ENCODE measurements at places on chromosomes 2 and 18. TPM values are rescaled to one million over a fixed set of nuclear protein-coding genes. Genes with fewer than 3 reads are reported as not detected.

CDK5R2 gene
- not detected for total RNA-seq

FIGN gene
- 5.8 TPM for total RNA-seq

DNA sequence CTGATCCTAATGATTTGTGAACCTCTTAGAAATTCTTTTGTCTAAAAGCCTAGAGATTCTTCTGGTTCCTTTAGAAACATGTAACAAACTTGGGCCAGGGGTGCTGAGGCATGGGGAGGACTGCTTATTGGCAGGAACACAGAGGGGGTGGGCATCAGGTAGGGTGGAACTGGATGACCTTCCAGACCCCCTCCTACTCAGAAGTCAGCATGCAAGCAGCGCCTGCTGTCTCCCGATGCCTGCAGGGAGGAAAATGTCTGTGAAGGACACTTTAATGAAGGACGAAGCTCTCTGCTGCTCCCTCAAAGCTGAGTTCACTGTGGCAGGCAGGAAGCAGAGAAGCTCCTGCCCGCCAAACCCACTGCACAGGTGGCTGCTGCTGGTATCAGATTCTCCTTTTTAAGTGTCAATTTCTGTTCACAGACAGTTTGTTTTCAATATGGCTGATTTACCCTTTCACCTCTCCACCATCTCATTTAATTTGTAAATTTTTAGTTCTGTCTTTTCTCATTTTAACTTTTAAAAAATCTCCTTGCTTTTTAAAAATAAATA is 19.4 kb downstream of the COA5 start:
- H3K4me1 ChIP-seq, result no peaks in the 10 kb centered on the region
- no peaks in the 10 kb centered on the region for H3K27me3 ChIP-seq
- peaks cover 61% of the 10 kb centered on the region for H3K36me3 ChIP-seq
- no peak overlapping the region for H3K27ac ChIP-seq
- H3K4me3 ChIP-seq, result no peak overlapping the region

- no peaks in the 10 kb centered on the region for H3K4me1 ChIP-seq
- no peak for DNase-seq
- H3K4me3 ChIP-seq, result no peak overlapping the region
- peaks cover 53% of the 10 kb centered on the region for H3K36me3 ChIP-seq
- no peak overlapping the region for H3K27ac ChIP-seq
Observed at GRCh38 chr2:241755777-241756176, 20.8 kb upstream of the GAL3ST2 start.

DNA sequence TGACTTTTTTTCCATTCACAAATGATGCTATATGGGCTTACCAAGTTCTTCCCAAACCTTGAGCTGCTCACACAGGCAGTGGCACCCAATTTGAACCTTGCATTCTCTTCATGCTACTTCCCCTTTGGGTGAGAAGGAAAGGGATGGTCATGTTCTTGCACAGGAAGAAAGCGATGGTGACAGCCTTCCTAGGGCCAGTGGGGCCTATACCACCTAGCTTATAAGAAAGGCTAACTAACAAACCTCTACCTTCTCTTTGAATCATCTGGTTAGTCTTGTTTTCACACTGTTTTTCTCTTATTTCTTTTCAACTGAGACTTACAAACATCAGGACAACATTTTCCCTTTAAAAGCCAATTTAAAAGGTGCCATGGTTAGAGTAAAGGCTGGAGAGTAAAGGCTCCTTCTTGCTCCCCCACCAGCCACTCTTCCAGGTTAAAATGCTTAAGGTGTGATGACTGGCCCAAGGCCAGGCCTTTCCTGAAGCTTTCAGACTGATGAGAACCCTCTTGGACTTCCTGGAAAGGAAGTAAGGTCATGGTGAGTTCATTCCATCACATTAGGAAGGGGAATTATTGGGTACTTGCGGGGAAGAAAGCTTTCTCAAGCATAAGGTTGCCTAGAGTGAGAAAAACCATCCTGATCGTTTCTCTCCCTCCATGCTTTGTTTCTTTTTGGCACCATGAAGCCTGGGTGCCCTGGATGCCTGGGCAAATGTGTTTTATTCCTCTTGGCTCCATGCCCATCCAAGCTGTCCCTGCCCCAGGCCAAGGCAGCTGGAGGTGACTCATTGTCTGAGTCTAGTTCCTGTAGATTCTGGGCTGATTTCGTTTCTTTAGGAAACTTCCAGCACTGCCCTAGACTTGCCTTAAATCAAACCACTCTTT is 41.4 kb upstream of the ITGB6 start:
- H3K27ac ChIP-seq, result peak overlapping the region; percentile 48
- H3K4me3 ChIP-seq, result no peak overlapping the region
- no peaks in the 10 kb centered on the region for H3K27me3 ChIP-seq
- DNase-seq, result peak; percentile 62
- peaks cover 25% of the 10 kb centered on the region for H3K4me1 ChIP-seq

DNA sequence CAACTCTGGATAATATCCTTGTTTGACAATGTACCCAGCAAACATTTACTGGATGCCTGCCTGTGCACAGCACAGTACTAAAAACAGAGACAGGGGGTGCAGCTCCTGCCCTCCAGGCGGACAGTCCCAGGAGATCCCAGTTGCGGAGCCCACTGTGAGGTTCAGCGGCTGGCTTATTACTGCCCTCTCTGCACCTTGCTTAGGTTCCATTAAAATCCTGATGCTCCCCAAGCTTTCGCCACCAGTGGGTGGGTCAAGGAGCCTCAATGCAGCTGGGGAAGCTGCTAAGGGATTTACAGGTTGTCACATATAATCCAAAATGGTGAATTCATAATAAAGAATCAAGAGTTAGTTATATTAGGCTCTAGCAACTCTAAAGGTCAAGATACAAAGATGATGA is 38.3 kb downstream of the CRACDL start:
- H3K27me3 ChIP-seq, result no peaks in the 10 kb centered on the region
- H3K27ac ChIP-seq, result no peak overlapping the region
- H3K36me3 ChIP-seq, result no peaks in the 10 kb centered on the region
- H3K4me1 ChIP-seq, result no peaks in the 10 kb centered on the region
- no peak for DNase-seq
- no peak overlapping the region for H3K4me3 ChIP-seq

GRCh38 chr18:1048032-1048431 is 143.4 kb downstream of the ADCYAP1 start:
- no peak for DNase-seq
- H3K36me3 ChIP-seq, result no peaks in the 10 kb centered on the region
- H3K4me1 ChIP-seq, result no peaks in the 10 kb centered on the region
- no peaks in the 10 kb centered on the region for H3K27me3 ChIP-seq
- no peak overlapping the region for H3K4me3 ChIP-seq

- no peaks in the 10 kb centered on the region for H3K27me3 ChIP-seq
- H3K4me3 ChIP-seq, result no peak overlapping the region
- no peaks in the 10 kb centered on the region for H3K36me3 ChIP-seq
Observed at GRCh38 chr2:113342650-113343049, 63.9 kb upstream of the PAX8 start.

GRCh38 chr2:128805237-128805636 is 486.6 kb upstream of the HS6ST1 start:
- H3K4me3 ChIP-seq, result no peak overlapping the region
- no peak overlapping the region for H3K27ac ChIP-seq
- no peaks in the 10 kb centered on the region for H3K36me3 ChIP-seq
- H3K27me3 ChIP-seq, result no peaks in the 10 kb centered on the region
- no peaks in the 10 kb centered on the region for H3K4me1 ChIP-seq

DNA sequence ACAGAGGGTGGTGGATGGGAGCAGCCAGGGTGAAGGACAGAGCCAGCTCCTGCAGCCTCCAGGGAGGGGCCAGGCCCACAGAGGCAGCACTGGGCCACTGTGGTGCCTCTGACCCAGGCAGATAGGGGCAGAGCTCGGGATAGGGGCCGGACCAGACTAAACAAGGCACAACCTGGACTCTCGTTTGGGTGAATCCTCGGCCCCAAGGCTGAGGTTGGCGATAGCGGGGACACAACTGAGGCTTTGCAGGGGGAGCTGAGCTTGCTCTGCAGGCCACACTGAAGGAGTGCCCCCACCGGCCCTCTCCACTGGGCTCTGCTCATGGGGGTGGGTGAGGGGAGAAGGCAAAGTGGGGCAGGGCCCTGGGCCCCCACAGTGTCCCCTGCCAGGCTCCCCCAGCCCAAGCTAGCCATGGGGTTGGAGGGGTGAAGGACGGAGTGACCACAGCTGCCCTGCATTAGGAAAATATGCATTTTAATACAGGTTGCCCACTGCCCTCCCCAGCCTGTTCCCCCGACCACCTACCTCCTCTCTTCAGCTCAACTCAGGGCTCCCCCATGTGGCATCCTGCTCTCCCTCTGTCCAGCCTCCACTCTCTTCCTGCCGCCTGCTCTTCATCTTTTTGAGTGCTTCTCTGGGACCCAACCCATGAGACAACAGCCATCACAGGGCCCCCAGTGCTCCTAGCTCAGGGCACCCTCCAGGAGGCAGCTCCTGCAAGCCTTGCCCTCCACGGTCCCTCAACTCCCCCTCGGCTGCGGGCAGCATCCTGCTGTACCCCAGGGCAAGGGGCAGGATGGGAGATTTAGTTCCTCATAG is 152.8 kb downstream of the INHBB start:
- H3K27me3 ChIP-seq, result no peaks in the 10 kb centered on the region
- no peak overlapping the region for H3K27ac ChIP-seq
- no peaks in the 10 kb centered on the region for H3K36me3 ChIP-seq
- H3K4me3 ChIP-seq, result no peak overlapping the region
- H3K4me1 ChIP-seq, result no peaks in the 10 kb centered on the region
- DNase-seq, result no peak

DNA sequence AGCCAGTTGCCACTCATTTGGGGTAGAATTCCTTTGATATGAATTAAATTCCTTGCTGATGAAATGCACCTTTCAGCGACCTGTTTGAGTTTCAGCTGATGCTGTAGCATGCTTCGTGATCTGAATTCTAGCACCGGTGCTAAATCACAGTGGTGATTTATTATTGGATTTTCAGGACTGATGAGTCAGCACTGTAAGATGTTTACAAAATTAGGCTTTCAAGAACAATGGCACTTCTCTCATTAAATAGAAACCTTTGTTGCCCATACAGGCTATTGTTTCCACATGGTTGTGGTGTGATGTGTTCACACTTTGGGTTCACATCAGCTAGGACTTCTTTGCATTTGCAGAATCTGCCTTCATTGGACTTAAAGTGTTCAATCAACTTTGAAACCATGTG is 687.7 kb downstream of the ARHGAP15 start:
- no peaks in the 10 kb centered on the region for H3K27me3 ChIP-seq
- no peak overlapping the region for H3K27ac ChIP-seq
- H3K4me3 ChIP-seq, result no peak overlapping the region
- DNase-seq, result no peak
- H3K36me3 ChIP-seq, result no peaks in the 10 kb centered on the region
- no peaks in the 10 kb centered on the region for H3K4me1 ChIP-seq

- no peak overlapping the region for H3K27ac ChIP-seq
- peaks cover 98% of the 10 kb centered on the region for H3K36me3 ChIP-seq
- no peaks in the 10 kb centered on the region for H3K4me1 ChIP-seq
- H3K27me3 ChIP-seq, result no peaks in the 10 kb centered on the region
Observed at GRCh38 chr2:101265893-101266499, 13.3 kb downstream of the CNOT11 start.

Data from lower lobe of right lung (tissue), 2 donors.